ENCODE measurements at places on chromosomes 3 and 15.

- no peak for DNase-seq
Measured at GRCh38 chr15:38058596-38059075, 124.2 kb downstream of the TMCO5A start.

DNA sequence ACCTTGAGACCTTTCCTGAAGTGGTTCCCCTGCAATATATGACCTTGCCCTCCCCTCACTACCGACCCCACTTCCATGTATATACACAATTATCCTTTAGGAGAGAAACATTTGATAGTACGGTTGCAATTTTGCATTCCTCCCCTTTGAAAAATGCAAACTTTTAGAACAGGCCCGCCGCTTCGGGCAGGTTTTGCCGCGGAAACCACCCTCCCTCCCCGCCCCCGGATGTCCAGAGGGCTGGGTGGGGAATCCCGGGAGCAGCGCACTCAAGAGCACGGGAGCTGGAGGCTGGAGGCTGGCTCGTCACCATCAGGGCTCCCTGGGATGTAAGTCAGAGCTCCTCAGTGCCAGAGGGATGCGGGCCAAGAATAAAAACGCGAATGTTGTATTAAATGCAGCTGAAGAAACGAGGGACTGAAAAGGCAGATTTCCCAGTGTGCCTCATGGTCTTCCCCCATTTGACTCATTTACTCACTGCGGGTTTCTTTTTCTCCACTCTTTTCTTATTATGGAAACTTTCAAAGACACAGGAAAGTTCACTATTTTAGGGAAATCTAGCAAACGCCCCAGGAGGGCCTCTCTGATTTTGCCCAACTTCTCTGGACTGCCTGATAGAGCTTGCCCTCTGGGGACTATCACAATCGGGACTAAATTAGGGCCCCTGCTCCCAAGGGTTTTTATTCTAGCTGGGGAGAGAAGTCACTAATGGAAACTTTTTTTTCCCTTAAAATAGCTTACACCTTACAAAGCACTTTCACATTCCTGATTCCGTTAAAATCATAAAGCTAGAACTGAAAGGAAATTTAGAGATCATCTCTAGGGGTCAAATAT lies 2.9 kb upstream of the USP3 start:
- DNase-seq, result no peak

DNA sequence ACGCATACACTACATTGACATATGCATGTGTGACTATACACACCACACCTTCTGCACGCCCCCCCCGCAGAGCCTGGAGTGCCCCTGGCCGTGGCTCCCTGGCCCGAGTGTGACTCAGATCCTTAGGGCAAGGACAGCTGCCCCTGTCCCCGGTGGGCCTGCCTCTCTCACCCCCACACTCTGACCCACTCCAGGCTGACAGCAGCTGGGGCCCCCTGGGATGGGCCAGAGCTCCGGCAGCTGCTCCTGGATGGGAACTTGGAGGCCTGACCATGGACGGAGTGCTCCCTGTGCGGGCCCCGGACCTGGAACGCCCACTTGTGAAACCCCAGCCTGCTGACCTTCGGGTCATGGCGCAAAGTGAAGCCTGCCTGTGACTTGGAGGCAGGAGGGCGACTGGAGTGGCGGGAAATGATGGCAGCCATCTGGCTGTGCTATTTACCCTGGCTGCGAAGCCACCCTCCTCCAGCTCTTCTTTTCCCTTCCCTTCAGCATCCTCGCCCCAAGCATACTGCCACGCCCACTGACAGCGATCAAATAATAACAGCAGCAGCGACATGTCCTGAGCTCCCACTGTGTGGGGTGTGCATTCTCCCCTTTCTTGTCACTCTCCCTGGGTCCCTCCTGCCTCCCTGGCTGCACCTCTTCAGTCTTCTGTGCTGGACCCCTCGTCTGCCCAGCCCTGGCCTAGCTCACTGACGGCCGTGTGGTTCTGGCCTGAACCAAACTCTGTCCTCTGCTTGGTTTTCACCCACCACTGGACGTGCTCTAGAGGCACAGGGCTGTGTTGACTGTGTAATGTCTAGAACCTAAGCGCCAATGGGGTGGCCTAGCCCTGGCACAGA lies 90.7 kb upstream of the MEF2A start:
- no peak for DNase-seq

- DNase-seq, result no peak
Measured at GRCh38 chr3:18151199-18151598, 273.9 kb downstream of the SATB1 start.

All from activated CD8-positive, alpha-beta memory T cell treated with anti-CD3 and anti-CD28 coated beads, Interleukin-2, amount 50 U/mL, for 4 hours (primary cell).